Osteoblast (primary cell): ENCODE measurements at places on chromosomes 1 and 21. TPM values are rescaled to one million over a fixed set of nuclear protein-coding genes. Genes with fewer than 3 reads are reported as not detected.

Gene ETV3L
- total RNA-seq, result not detected in 2 replicates

DNA sequence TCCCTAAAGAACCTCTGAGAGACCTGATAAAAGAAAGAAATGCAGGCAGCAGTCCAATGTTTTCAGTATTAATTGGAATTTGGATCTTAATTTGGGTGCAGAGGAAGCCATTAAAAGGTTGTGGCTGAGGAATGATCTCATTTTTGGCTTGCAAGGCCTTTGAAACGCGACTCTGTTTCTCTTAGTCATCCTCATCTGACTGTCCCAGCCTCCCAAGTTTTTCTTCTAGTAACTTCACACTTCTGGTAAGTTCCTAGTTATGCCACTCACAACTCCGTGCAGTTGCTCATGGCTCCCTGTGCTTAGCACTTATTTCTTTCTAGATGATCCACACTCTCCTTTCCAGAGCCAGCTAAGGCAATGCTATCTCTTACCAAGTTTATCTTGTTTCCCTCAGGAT is 147.4 kb upstream of the USP24 start:
- peak overlapping the region; percentile 26 for H3K27ac ChIP-seq
- peaks cover 9% of the 10 kb centered on the region for H3K4me1 ChIP-seq
- peak; percentile 80 for DNase-seq

- no peaks in the 10 kb centered on the region for H3K4me1 ChIP-seq
- no peak overlapping the region for H3K4me3 ChIP-seq
- no peaks in the 10 kb centered on the region for H3K27me3 ChIP-seq
- H3K27ac ChIP-seq, result no peak overlapping the region
Measured at GRCh38 chr1:177754603-177755002, 215.3 kb downstream of the SEC16B start.

Gene CALML6
- 0.29 and 0.36 TPM in 2 replicates for total RNA-seq

- DNase-seq, result no peak
- H3K27ac ChIP-seq, result no peak overlapping the region
- H3K4me1 ChIP-seq, result no peaks in the 10 kb centered on the region
- no peak overlapping the region for H3K4me3 ChIP-seq
- no peaks in the 10 kb centered on the region for H3K36me3 ChIP-seq
- H3K27me3 ChIP-seq, result no peaks in the 10 kb centered on the region
Measured at GRCh38 chr1:84010136-84010535, 11.2 kb upstream of the TTLL7 start.

GRCh38 chr21:31018232-31018631 is 20.0 kb downstream of the KRTAP19-8 start:
- no peak overlapping the region for H3K27ac ChIP-seq
- H3K27me3 ChIP-seq, result no peaks in the 10 kb centered on the region
- DNase-seq, result no peak
- no peaks in the 10 kb centered on the region for H3K36me3 ChIP-seq

DNA sequence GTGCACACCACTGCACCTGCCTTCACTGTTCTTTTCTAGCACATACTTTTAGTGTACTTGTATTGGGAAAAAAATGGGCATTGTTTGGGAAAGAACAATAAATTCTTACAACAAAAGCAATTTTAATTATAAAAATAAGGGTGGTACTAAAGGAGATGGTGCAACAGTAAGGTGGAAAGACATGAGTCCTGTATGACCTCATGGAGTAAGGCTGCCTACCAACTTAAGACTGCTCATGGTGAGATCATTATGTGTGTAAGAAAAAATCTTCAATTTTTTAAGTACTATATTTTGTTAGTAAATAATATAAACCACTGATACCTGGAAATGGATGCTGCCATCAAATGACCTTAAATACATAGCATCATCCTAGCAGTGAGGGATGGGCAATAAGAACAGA is 29.6 kb upstream of the PHGDH start:
- H3K27me3 ChIP-seq, result peaks cover 13% of the 10 kb centered on the region
- no peak for DNase-seq
- H3K4me1 ChIP-seq, result peaks cover 4% of the 10 kb centered on the region
- H3K4me3 ChIP-seq, result no peak overlapping the region
- no peak overlapping the region for H3K27ac ChIP-seq

Gene LCE2D
- total RNA-seq, result not detected in 2 replicates

DNA sequence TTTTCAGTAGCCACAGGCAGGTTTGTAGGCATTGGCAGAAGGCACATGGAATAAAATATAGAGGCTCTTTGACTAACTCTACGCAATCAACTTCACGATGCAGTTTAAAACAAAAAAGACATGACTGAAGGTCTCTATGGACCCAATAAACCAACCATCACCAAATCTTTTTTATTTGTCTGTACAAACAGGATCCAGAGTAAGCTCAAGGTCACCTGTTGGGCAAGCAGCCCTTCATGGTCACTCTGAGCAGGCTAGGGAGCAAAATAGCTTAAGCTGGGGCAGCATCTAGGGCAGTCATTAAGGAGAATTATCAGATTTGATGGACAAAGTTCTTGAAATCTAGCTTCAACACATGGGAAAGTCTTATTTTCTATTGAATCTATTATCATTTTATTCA is 26.8 kb upstream of the PROX1 start:
- H3K4me3 ChIP-seq, result no peak overlapping the region
- H3K4me1 ChIP-seq, result no peaks in the 10 kb centered on the region
- no peaks in the 10 kb centered on the region for H3K27me3 ChIP-seq
- no peak for DNase-seq
- H3K36me3 ChIP-seq, result no peaks in the 10 kb centered on the region

DNA sequence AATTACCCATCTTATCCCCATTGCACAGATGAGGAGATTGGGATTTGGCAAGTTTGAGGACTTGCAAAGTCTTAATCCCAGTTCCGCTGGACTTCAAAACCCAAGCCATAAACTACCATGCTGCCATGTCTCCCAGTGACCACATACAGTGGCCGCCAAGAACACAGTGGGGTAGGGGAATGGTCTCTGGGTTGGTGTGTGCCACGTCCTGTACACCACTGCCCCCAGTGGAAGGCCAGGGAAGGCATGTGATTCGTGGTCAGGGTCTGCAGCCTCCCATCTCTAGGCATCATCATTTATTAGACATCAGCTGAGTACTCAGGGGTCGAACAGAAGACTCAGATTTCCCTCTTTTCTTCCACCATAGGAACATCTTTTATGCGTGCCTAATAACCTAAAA is 76.0 kb downstream of the MAN1C1 start:
- peaks cover 20% of the 10 kb centered on the region for H3K27me3 ChIP-seq
- H3K36me3 ChIP-seq, result no peaks in the 10 kb centered on the region
- no peak overlapping the region for H3K4me3 ChIP-seq
- no peak overlapping the region for H3K27ac ChIP-seq
- H3K4me1 ChIP-seq, result peaks cover 32% of the 10 kb centered on the region

- no peaks in the 10 kb centered on the region for H3K4me1 ChIP-seq
- no peaks in the 10 kb centered on the region for H3K36me3 ChIP-seq
- DNase-seq, result peak; percentile 53
- H3K27me3 ChIP-seq, result no peaks in the 10 kb centered on the region
- no peak overlapping the region for H3K4me3 ChIP-seq
Measured at GRCh38 chr1:161421456-161421855, 53.8 kb upstream of the CFAP126 start.

DNA sequence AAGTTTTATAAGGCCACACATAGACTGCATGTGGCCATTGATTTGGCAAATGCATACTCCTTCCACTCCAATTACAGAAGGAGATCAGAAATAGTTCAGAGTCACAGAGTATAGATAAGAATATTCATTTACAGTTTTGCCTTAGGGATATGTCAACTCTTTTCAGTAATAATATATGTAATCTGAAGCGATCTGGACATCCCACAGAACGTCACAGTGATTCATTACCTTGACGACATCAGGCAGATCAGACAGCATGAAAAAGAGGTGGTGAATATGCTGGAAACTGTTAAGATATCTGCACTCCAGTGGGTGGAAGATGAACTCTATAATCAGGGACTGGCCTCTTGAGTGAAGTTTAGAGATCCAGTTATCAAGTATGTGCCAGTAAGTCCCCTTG is 240.4 kb downstream of the DPYD start:
- peaks cover 5% of the 10 kb centered on the region for H3K4me1 ChIP-seq
- H3K36me3 ChIP-seq, result peaks cover 3% of the 10 kb centered on the region
- H3K4me3 ChIP-seq, result no peak overlapping the region
- H3K27me3 ChIP-seq, result no peaks in the 10 kb centered on the region

Gene AQP10
- not detected in 2 replicates for total RNA-seq

GRCh38 chr1:160258177-160258798 is 4.1 kb downstream of the DCAF8 start:
- H3K27ac ChIP-seq, result no peak overlapping the region
- DNase-seq, result no peak
- no peak overlapping the region for H3K4me3 ChIP-seq
- peaks cover 35% of the 10 kb centered on the region for H3K4me1 ChIP-seq
- H3K36me3 ChIP-seq, result peaks cover 4% of the 10 kb centered on the region

DNA sequence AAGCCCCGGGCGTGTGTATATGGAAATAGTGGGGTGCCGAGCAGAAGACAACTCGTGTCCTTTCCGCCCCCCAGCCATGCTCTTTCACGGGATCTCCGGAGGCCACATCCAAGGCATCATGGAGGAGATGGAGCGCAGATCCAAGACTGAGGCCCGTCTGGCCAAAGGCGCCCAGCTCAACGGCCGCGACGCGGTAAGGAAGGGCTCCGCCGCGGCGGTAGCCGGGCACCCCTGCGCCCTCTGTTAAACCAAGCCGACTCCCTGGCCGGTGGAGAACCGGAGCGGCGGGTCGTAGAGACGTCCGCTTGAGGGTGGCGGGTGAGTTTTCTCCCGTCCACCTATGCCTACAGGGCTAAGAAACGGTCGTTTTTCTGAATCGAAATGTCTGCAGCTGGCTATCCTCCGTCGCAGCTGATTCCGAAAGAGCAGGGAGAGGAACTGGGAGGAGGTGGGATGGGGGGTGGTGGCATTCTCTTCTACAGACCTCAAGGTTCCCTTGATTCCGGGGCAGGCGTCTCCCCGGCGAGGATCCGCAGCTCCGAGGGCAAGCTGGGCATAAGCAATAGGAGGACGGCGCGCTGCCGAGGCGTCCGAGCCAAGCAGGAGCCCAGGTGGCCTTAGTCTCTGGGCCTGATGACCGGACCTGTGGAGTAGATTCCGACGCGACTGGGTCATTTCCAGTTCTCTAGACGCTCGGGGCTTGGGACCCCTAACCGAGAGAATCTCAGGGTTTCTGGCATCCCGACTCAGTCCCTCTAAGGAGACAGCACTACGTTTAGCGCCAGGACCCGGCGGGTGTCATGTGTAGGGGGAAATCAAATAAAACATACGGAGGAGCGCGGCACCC is 856 bp downstream of the LHX9 start:
- H3K27me3 ChIP-seq, result peaks cover 63% of the 10 kb centered on the region
- peak overlapping the region; percentile 78 for H3K4me3 ChIP-seq
- peaks cover 14% of the 10 kb centered on the region for H3K4me1 ChIP-seq
- no peaks in the 10 kb centered on the region for H3K36me3 ChIP-seq
- H3K27ac ChIP-seq, result no peak overlapping the region
- peak; percentile 86 for DNase-seq

DNA sequence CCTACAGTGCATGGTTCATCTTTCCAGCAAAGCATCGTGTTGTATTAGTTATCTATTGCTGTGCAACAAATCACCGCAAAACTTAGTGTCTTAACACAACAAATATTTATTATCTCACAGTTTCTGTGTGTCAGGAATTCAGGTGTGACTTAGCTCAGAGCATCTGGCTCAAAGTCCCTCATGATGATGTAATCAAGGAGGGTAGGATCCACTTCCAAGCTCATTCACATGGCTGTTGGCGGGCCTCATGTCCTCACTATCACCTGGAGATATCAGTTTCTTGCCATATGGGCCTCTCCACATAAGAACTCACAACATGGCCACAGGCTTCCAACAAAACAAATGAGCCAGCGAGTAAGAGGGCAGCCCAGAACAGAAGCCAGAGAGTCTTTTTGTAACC is 135.6 kb upstream of the GJB5 start:
- H3K4me3 ChIP-seq, result no peak overlapping the region
- no peak overlapping the region for H3K27ac ChIP-seq
- no peaks in the 10 kb centered on the region for H3K36me3 ChIP-seq
- no peaks in the 10 kb centered on the region for H3K4me1 ChIP-seq
- H3K27me3 ChIP-seq, result no peaks in the 10 kb centered on the region

GRCh38 chr1:161730050-161730564 is 8.8 kb downstream of the FCRLB start:
- H3K4me3 ChIP-seq, result no peak overlapping the region
- H3K27ac ChIP-seq, result peak overlapping the region; percentile 35
- no peaks in the 10 kb centered on the region for H3K27me3 ChIP-seq
- no peaks in the 10 kb centered on the region for H3K36me3 ChIP-seq
- peak; percentile 88 for DNase-seq
- peaks cover 34% of the 10 kb centered on the region for H3K4me1 ChIP-seq

GRCh38 chr1:223088713-223089240 is 54.3 kb downstream of the TLR5 start:
- no peaks in the 10 kb centered on the region for H3K4me1 ChIP-seq
- peak; percentile 27 for DNase-seq
- no peaks in the 10 kb centered on the region for H3K36me3 ChIP-seq
- no peak overlapping the region for H3K27ac ChIP-seq
- peaks cover 16% of the 10 kb centered on the region for H3K27me3 ChIP-seq

Gene SPATA21
- not detected in 2 replicates for total RNA-seq

- H3K27me3 ChIP-seq, result peaks cover 5% of the 10 kb centered on the region
- no peaks in the 10 kb centered on the region for H3K4me1 ChIP-seq
- H3K4me3 ChIP-seq, result no peak overlapping the region
- no peak for DNase-seq
Measured at GRCh38 chr21:39454949-39455668, 3.3 kb downstream of the SH3BGR start.

GRCh38 chr1:209349363-209350308 is 233.9 kb upstream of the CAMK1G start:
- no peak overlapping the region for H3K27ac ChIP-seq
- H3K4me1 ChIP-seq, result peaks cover 13% of the 10 kb centered on the region
- H3K27me3 ChIP-seq, result no peaks in the 10 kb centered on the region
- H3K4me3 ChIP-seq, result no peak overlapping the region
- DNase-seq, result no peak
- no peaks in the 10 kb centered on the region for H3K36me3 ChIP-seq

DNA sequence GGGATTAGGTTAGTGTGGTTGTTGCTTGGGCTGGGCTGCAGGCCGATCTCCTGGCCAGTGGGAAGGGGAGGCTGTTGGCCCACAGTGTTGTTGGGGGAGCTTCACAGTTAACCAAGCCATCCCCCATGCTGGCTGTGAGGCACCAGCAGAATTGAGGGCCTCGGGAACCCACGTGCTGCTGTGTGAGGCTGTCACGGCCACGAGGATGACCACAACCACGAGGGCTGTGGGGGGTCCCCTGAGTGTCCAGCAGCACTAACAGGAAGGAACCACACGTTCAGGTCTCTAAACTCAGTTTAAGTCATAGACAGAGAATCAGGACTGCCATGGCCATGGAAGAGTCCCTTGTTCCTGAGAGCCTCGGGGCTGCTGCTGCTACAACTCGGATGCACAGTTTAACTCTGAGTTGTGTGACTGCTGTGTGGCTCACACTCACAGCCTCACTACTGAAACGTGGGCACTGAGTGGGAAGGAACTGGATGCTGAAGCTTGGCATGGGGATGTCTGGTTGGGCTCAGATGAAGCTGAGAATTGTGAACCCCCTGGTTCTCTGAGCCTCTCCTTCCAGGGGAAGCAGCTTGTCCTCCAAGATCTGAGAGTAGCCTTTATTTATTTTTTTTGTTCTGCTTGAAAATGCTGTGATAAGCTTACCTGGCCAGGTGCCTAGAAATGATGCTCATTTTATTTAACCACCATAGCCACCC is 4.8 kb upstream of the MMEL1 start:
- H3K4me3 ChIP-seq, result no peak overlapping the region
- H3K4me1 ChIP-seq, result peaks cover 6% of the 10 kb centered on the region
- no peak overlapping the region for H3K27ac ChIP-seq
- DNase-seq, result peak; percentile 81

Gene HSF2BP
- total RNA-seq, result 1.8 and 2.1 TPM in 2 replicates
